ENCODE measurements at places on chromosomes 13 and 19. TPM values are rescaled to one million over a fixed set of nuclear protein-coding genes. Genes with fewer than 3 reads are reported as not detected.

BRME1 gene
- 7.2 TPM for total RNA-seq

TSSK6 gene
- 6.4 TPM for total RNA-seq

FXYD3 gene
- total RNA-seq, result 0.88 TPM

EDDM13 gene
- not detected for total RNA-seq

HIPK4 gene
- total RNA-seq, result not detected

- no peak for DNase-seq
These were observed 710.7 kb upstream of the SGCG start for GRCh38 chr13:22470075-22470474.

DNA sequence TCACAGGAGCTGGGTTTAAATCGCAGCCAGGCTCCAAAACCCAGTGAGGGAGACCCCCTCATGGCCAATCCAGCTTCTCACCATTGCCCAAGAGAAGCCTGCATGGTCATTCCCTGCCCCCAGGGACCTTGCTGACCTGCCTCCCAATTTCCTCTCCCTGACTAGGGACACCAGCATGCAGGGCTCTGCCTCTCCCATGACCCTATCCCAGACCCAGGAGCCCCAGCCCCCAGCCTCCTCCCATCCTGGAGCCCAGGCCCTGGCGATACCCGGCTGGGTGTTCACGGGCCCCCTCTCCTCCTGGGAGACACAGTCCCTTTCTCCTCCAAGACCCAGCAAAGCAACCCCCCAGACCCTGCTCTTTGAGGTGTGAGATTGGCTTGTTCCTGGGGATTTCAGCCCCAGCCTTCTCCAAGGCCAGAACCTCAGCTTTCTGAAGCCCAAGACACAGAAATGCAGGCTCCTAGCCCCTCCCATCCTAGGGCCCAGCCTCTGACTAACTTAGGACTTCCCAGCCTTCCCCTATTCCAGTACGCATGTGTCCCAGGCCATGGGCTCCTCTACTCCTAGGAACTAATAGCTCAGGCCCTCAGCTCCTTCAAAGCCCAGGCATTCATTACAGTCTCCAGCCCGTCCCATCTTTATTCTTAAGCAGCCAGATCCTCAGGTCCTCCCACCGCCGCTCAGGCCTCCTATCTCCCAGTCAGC, 1.1 kb downstream of the GYS1 start:
- DNase-seq, result no peak

GRCh38 chr19:39448271-39448670, 2.9 kb downstream of the SUPT5H start:
- DNase-seq, result peak; percentile 76

DNA sequence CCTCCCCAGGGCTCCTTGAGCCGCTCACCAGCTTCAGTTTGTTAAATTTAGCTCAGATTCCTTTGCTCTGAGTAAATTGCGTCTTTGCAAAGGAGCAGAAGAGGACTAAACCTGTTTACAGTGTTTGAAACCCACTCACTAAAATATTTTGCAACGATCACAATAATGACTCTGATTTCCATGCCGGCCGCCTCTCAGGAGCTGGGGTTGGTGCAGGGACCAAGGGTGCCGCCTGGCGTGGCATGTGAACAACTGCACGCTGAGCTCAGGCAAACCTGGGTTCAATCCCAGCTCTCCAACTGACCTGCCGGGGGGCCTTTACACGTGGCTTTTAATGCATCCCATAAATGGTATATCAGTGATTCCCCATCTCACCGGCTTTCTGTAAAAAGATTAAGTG, 68.7 kb upstream of the CACNA1A start:
- DNase-seq, result peak; percentile 8

- no peak for DNase-seq
These were observed 35.3 kb downstream of the CCL25 start for GRCh38 chr19:8087876-8088275.

- no peak for DNase-seq
These were observed 27.3 kb upstream of the EDDM13 start for GRCh38 chr19:56245121-56245740.

DNA sequence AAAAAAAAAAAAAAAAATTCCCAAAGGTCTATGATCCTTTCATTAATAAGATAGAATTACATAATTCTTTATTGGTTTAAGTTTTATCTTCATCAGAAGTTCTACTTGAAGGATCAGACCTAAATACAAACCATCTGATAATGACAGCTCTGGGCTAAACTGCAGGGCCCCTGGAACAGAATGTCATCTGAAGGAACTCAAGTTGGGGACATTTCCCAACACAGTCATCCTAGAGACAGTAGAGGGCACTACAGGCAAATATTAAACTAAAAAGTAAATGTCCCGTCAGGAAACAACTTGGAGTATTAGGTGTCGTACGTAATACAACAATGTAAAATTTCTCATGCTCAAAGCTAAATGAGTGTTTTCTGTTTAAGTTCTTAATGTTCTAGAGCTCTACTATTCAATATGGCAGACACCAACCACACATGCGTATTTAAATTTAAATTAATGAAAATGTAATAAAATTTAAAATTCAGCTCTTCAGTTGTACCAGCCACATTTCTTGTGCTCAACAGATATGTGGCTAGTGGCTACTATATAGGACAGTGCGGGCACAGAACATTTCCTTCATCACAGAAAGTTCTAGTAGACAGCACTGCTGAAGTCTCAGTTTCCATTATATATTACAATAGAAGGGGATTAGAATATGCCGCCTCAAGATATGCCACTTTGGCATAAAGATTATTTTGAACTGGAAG, 21.8 kb upstream of the NAXD start:
- peak; percentile 49 for DNase-seq

DNA sequence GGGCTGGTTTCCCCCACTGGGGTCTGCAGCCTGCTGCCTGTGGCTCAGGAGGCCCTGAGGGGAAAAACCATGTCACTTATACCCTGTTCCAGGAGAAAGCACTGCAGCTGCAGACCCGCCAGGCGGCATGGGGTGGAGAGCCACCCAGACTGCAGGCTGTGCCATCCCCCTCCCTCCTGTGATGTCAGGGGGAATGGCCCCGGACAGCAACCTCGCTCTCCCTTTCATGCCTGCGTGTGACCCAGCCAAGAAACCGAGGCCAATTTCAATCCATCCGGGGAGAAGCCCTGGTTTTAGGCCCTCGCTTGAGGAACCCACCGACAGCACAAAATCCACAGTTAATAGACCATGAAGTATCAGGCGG, 37.2 kb upstream of the MATK start:
- DNase-seq, result no peak

DNA sequence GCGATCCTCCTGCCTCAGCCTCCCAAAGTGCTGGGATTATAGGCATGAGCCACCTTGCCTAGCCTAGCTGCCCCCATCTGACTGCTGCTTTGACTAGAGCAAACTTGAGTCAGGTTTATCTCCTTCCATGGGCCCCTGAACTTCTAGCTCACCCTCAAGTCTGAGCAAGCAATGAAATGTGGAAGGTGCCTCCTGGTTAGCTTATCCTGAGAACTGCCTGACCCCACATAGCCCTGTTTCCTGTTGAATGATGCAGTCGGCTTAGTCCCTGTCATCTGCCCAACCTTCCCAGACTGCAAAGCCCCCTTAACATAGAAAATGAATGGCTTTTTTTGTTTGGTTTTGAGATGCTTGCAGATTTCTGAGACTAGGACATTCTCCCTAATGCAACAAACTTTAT, 8.9 kb upstream of the TMEM160 start:
- no peak for DNase-seq

GRCh38 chr13:51885651-51886050, 23.9 kb downstream of the CCDC70 start:
- DNase-seq, result no peak

GRCh38 chr13:106212386-106213010, 323.0 kb downstream of the EFNB2 start:
- DNase-seq, result no peak

DNA sequence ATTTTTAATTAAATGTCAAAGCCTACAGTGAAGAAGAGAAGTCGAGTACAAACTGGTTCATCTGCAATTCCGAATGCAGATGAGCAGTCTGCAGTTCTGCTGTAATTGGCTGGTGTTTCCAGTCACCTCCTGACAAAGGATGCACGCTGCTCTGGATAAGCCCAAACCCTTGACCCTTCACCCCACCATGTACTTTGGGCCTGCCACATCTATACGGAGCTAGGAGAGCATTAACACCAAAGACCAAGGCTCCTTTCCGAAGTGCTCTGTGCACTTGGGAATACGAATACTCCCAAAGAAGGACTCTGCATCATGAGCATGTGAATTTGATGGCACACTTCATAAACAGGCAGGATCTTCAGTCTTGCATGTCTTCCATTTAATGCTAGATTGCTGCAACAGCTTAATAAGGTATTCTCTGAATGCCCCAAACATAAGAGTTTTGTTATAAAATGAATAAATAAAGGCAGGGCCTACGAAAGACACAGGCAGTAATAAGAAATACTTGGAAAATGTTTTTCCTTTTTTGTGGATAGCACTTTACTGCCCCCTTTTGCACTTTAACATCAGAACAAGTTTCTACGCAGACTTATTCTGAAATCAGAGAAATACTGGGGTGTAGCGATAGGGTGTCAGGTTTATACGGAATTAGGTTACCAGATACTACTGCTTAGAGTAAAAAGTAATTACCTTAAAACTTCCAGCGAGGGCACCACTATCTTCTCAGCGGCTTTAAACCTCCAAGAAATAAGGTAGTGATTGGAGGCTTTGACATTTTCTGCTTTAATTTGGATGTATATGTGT, 15.0 kb downstream of the EFNB2 start:
- DNase-seq, result no peak

DNA sequence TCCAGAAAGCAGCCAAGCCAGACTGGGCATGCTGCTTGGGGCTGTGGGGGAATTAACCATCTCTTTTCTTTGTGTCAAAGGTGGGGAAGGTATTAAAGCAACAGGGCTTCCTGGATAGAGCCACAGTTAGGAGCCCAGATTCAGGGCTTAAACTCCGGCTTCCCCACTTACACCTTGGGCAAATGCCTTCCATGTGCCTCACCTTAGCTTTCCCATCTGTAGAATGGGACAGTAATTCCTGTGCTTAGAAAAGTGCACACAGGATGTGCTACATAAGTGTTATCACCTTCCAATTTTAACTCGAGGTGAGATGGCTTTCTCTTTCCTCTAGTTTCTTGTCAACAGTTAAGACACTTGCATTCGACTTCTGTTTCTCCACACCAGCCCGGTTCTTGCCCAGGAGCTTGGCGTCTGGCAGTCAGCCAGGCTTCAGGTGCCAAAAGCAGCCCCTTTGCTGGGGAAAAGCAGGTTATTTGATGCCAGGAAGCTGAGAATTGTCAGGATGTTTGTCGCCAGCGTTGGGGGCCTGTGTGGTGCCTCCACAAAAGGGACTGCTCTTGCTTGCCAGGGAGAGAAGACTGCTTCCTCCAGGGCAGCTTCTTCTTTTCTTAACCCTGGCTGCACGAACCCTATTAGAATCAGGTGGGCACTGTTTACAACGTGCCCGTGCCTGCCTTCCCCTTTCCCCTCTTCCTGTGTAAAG, 79.2 kb downstream of the SIPA1L3 start:
- DNase-seq, result peak; percentile 68

All from OCI-LY7 (cell line).